ENCODE measurements at places on chromosomes 13 and 19.

DNA sequence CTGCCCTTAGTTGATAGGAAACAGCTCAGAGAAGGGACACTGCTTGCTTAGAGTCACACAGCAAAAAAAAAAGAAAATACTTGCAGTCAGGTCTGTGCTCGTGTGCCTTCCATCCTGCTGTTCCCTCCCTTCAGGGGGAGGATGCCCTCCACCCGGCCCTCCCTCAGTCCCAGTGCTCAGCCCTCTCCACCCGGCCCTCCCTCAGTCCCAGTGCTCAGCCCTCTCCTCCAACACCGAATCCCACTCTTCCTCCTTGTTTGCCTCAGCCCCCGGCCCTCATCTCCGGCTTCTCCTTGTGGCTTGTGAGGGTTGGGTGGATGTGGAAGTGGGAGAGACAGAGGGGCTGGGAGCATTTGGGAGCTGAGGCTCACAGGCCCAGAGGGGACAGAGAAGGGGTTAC lies 5.8 kb downstream of the TFPT start:
- no peak for DNase-seq

DNA sequence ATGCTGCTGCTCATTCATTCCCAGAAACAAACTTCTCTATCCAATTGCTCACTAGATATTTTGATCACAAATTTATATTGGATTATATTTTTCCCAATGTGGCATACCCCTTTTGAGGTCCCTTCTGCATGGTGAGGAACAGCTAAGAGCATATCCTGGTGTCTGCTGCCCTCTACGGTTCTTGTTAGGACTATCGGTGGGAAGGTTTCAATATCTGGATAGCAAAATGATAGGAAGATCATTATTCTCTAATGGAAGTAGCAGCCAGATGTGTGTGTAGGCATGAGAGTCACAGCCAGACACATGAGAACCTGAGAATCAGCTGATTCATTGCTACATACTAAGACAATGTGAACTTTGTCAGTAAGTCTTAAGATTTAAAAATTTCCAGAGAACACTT lies 1422.4 kb upstream of the MIR17HG start:
- no peak for DNase-seq

DNA sequence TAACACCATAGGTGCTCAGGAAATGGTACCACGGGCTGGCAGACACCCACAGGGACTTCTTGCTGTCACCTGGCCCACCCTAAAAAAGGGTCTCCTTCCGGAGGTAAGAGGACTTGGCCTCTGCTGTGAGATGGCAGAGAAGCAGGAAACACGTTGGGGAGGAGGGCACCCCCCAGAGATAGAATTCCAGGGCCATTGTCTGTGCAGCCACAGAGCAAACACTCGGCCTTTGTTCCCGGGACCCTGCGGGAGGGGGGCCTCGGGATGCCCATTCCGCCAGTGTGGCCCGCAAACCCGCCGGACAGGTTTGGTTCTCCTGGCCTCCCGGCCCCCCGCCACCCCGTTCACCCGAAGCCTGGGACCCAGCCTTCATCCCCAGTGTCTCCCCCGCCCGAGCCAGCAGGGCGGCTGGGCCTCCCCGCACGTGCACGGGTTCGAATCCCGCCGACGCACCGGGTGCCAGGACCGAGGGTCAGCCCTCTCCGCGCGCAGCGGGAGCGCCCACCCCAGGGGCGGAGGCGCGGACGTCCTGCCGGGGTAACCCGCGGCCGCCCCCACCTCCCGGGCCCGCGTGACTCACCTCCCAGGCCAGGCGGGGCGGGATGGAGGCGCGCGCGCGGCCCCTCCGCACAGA lies 714 bp downstream of the PLPP2 start:
- no peak for DNase-seq

DNA sequence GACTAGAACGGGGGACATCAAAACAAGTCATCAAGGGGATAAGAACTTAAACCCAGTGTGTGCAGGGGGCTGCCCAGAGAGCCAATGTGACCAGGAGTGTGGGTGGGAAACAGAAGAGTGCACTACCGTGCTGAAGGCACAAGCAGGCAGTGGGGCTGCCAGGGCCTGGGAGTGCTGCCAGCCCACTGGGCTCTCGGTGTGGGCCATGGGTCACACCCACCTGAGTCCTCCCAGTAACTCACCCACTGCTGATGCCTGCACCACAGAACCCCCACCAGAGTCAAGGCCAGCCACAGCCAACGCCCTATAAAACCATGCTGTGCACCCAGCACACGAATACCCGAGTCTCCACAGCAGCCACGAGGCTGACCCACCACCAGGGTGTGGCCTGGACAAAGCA lies 8.5 kb downstream of the MED26 start:
- no peak for DNase-seq

GRCh38 chr13:96771486-96772367 lies 222.5 kb downstream of the OXGR1 start:
- DNase-seq = no peak

DNA sequence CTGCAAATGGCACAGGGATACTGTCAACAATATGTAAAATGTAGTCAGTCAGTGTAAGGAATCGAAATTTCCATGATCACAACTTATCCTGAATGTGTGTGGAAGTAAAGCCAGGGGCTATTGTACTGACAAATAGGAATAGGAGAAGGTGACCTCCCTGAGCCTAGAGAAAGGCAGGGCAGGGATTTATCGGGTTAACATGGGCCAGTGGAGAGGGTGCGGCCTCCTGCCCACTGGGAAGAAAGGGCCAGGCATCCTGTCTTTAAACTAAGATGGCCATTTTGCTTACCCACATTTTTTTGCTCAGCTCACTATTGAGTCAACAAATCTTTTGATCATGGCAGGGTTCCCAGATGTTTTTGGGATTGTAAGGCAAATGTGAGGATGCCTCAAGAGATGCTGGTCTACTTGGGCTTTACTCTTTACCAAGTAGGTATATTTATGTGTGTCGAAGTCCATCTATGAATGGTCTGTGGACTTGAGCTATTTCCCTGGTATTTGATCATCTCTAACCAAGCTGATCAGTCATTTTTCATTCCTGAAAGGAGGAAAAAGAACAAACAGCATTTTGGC lies 116.6 kb upstream of the RNF113B start:
- no peak for DNase-seq

DNA sequence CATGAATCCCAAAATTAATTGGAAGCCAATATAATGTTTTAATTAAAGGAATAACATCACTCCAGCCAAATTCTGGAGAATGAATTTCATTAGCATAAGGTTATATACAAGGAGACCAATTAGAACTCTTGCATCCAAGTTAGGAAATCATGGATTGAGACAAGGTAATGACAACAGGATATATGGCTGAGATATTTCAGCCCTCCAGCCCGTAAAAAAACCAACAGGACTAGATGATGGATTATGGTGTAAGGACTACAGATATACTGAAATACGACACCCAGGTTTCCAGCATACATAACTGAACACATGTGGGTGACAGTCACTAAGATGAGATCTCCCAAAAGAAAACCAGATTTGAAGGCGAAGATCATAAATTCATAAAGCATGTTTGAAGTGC lies 56.5 kb downstream of the TSC22D1 start:
- DNase-seq = no peak

DNA sequence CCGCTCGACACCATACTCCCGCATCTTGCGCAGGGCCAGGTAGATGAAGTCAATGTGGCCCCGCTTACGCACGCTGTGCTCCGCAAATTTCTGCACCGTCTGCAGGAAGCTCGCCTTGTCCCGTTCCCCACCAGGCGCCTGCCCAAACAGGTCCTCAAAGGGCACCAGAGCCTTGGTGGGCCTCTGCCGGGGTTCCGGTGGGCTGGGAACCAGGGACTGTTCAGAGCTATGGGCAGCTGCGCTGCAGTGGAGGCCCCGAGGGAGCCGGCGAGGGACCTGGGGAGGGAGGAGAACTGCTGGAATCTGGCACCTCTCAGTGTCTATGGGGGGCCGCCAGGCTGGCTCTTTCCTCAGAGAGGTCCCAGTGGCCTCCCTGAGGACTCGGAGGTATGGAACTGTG lies 8.3 kb upstream of the ZNF653 start:
- no peak for DNase-seq

GRCh38 chr13:80871481-80871880 lies 530.6 kb upstream of the SPRY2 start:
- DNase-seq = no peak

- no peak for DNase-seq
Observed at GRCh38 chr13:66560189-66560588, 669.9 kb downstream of the PCDH9 start.

- no peak for DNase-seq
Observed at GRCh38 chr13:81058916-81059290, 718.0 kb upstream of the SPRY2 start.

- no peak for DNase-seq
Observed at GRCh38 chr13:77184455-77184854, 142.4 kb downstream of the MYCBP2 start.
